ENCODE measurements at places on chromosomes 13 and 19.
A peak's percentile ranks its signal among the peaks of the same experiment; 100 is the strongest.

DNA sequence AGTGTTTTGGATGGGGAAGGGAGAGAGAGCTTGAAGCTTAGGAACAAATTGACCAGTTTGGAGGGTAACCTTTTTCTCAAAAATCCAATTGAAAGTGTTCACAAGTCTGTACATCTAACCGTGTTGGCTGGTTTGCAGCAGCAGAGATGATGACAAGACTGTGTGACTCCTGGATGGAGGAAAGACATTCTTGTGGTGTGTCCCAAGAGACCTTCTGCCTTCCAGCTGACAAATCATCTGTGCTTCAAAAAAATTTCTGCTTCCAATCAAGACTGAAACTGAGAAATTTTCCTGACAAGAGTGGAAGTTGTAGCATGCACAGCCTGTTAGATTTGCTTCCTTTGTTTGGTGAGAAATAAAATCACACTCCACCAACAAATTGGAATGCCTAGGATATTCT lies 56.2 kb downstream of the LACC1 start:
- no peak for DNase-seq

GRCh38 chr19:16217716-16218451 lies 20.2 kb downstream of the AP1M1 start:
- DNase-seq = no peak

DNA sequence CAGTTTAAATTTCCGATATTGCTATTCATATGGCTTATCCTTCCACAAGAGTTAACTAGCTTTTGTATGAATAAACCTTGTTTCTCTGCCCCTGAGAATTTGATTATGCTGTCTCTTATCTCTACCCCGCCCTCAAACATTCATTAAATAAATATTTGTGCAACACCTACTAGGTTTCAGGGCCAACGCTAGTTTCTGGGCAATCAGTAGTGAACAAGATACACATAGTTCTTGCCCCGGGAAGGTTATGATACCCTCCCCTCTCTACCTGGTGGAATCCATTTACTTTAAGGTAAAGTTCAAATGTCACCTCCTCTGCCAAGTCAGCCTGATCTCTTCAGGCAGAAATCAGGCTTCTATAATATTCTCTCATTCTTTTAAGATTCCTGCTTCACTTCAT lies 16.6 kb upstream of the USP12 start:
- no peak for DNase-seq

GRCh38 chr13:99078017-99078771 lies 100.3 kb upstream of the DOCK9 start:
- DNase-seq = no peak

GRCh38 chr13:30408319-30409101 lies 13.8 kb upstream of the UBE2L5 start:
- DNase-seq = peak; percentile 94

DNA sequence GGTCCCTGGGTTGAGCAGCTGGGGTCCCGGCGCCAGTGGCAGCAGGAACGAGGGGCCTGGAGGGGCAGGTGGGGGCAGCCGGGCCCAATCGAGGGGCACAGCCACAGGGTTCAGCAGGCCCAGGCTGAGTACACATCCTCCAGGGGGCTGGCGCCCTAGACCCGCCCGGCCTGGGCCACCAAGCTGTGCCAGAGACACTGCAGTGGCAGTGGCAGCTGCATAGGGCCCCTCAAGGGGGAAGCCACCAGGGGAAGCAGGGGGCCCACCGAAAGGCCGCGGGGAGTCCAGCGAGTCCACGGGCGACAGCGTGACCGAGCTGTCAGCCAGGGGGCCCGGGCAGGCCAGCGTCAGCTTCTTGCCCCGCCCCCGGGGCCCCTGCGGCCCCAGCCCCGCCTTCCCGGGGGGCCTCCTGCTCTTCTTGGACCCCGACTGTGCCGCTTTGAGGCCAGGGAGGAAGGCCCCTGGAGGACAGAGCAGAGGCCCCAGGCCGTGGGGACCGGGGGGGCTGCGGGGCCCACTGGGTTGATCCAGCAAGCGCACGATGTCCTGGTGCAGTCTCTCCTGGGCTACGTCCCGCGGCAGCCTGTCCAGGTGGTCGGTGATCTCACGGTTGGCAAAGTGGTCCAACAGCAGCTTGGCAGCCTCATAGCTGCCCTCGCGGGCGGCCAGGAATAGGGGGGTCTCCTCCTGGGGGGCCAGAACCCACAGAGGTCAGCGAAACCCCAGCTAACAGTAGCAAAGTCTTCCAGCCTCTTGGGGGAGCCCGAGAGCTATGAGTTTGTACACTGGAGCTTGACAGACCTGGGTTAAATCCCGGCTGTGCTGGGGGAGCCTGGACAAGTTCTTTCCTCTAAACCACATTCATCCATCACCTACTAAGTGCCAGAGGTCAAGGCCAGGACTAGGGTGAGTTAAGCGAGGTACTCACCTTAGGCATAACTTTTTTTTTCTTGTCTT lies 39.5 kb downstream of the NOTCH3 start:
- no peak for DNase-seq

DNA sequence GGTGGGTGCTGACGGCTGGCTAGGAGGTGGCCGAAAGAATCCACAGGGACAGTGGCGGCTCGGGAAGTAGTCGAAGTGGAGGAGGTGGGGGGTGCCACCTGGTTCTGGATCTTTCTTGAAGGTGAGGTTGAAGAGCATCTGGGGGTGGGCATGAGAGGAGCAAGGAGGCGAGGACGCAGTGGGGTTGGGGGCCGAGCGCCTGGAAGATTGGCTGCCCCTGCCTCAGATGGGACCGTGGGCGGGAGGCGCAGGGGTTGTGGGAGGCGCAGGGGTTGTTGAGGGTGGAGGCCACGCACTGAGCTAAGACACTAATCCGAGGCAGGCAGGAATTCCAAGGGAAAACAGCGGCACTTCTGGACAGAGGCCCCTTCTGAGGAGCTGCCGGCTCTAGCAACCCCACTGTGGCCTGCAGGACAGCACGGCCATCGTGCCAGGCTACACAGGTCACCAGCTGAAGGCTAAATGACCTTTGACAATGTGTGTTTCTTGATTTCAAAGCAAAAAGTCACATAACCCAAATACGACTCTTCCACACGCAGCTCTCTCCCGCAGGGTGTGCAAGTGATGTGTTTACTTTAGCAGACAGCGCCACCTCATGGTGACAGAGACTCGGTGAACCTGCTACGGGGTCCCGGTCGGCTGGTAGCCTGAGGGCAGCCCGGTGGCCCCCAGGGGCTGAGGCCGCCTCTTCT lies 44.1 kb upstream of the RANBP3 start:
- DNase-seq = peak; percentile 76

DNA sequence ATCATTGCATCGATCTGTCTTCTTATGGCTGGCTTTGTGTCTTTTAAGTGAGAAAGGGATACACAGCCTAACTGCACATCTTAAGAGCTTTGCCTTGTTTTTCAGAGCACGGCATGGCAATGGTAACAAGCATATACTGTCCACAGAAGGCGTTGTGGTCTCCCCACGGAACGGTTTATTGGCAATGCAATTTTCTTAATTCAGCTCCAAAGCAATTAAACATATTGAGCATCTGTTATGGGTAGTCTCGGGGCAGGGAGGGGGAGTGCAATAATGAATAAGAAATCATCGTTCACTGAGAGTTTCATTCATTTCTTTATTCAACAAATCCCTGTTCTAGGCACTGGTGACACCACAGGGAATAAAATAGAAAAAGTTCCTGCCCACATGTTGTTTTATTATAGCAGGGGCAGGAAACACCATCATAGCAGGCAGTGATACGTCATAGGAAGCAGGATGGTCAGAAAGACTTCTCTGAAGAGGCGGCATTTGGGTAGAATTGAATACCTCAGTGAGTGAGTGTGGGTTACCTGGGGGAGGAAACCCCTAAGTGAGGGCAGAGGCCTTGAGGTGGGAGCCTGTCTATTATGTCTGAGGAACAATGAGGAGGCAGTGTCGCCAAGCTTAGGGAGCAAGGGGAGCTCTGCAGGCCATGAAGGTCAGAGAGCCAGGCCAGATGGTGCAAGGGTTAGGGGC lies 185.7 kb upstream of the KL start:
- DNase-seq = no peak

DNA sequence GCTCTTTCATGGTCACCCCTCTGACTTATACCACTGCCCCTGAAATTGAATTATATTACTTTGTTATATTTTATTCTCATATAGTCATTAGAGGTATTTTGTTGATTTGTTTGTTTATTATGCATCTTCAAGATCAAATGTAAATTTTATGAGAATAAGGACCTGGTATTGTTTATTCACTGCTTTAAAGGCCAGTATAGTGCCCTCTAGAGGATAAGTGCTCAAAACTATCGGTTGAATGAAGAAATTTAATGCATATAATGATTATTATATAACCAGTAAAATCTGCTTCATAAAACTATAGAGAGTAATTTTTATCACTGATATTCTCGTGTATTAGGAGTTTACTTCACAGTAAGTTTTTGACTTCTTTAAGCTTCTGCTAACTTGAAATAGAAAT lies 1401.9 kb downstream of the SLITRK1 start:
- DNase-seq = no peak

- DNase-seq = no peak
Observed at GRCh38 chr13:49218493-49219051, 1.6 kb upstream of the MLNR start.

GRCh38 chr19:47660435-47660832 lies 51.5 kb downstream of the BICRA start:
- DNase-seq = no peak

- DNase-seq = no peak
Observed at GRCh38 chr19:5681391-5682106, 722 bp downstream of the HSD11B1L start.

- DNase-seq = no peak
Observed at GRCh38 chr19:12199757-12200419, 37.0 kb downstream of the ZNF136 start.

- peak; percentile 59 for DNase-seq
Observed at GRCh38 chr13:43905435-43906031, 25.8 kb downstream of the LACC1 start.

DNA sequence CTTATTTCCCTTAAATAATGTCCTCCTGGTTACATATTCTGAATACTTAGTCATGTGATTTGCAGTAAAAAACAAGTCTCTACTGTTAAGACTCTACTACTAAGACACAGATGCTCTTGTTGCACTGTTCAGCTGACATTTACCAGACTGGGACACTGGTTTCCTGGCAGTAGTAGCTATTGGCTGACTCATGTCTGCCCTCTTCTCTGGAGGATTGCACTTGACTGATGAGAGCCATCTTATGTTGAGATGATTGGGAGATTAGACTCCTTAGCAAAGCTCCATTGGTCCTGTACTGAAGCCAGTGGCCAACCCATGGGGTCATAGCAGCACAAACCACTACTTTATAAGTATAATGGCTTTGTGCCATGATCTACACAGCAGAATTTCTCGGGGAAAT lies 1672.6 kb upstream of the PCDH20 start:
- no peak for DNase-seq

DNA sequence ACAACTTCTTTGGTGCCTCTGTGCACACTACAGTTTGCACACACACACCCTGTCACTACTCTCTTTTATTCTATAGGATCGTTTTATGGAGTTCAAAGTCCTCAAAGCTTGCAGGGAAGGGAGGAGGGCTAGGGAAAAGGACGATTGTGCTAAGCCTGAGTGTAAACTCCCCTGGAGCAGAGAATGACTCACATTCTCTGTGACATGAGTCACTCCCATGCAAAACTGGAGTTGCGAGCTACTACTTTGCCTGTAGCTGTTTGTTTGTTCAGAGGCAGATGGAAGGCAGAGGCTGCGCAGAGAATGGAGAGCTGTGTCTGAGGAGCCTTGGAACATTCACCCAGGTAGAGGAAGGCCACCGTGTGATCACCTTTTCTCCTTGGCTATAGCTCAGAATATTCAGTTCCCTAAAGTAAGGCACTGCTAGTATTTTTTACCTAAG lies 80.5 kb upstream of the MBNL2 start:
- peak; percentile 69 for DNase-seq

DNA sequence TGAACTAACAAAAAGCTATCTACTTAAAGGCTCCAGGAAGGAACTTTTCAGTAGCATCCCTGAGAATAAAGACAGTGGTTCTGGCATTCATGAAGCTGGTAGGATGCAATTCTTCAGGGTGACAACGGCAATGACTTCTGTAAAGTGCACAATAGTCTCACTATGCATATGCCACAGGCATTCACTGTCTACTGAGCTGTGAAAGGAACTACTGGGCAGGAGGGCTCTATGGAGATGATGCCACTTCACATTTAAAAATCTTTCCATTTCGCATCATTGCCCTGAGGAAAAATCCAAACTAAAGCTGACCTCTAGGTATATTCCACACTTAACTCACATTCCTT lies 2020.6 kb upstream of the PCDH20 start:
- DNase-seq = no peak

DNA sequence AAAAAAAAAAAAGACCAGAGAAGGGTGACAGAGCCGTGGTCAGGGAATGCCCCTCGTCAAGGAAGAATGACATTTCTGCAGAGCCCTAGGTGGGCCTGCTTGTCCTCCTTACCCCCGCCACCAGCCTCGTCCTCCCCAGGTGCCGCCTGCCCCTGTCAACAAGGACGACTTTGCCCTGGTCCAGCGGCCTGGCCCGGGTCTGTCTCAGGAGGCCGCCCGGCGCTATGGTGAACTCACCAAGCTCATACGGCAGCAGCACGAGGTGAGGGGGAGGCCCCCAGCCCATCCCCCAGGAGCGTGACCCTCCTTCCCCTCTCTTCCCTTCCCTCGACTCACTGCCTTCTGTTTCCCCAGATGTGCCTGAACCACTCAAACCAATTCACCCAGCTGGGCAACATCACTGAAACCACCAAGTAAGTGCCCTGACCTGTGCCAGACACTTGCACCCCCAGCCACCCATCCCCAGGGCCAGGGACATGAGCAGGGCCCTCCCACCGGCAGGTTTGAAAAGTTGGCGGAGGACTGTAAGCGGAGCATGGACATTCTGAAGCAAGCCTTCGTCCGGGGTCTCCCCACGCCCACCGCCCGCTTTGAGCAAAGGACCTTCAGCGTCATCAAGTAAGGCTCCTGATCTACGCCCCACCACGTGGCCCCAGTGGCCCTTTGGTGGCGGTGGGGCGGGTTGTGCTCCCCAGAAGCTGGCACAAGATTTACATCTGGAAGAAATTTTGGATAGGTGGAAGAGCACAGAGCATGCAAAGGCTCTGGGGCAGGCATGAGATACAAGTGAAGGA lies 14.8 kb downstream of the PODNL1 start:
- no peak for DNase-seq

GRCh38 chr13:112702341-112702985 lies 12.6 kb downstream of the ATP11A start:
- DNase-seq = no peak

GRCh38 chr13:82294226-82294625 lies 1588.0 kb downstream of the SLITRK1 start:
- no peak for DNase-seq

DNA sequence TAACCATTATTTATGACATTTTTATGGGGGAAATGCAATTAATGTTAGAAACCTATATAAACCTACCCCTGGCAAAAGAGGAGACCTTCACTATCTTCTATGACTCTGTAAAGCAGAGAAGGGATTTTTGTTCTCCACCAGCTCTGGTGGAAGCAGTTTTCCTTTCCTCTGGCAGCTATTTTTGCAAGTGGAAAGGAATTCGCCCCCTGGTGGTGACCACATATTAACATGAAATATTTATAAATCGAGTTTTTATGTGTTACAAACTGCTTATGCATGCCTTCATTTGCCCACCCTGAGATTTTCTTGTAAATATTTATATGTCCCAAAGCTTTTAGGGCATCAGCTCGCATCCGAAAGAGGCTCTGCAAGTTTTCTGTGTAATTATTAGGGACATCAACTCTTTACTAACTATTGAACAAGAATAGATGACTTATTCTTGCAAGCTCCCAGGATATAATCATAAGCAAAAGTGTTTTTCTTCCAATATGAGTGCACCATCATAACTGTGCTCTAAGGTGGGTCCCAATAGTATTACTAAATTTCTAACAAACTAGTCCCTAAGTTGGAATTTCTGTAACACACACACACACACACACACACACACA lies 62.4 kb downstream of the SERTM1 start:
- DNase-seq = peak; percentile 35
